ENCODE measurements at places on chromosomes 16 and 17. TPM values are rescaled to one million over a fixed set of nuclear protein-coding genes. Genes with fewer than 3 reads are reported as not detected.

The FBXL16 gene
- total RNA-seq, result 0.32 TPM

The G6PC1 gene
- total RNA-seq, result not detected

The TBC1D3 gene
- 0.30 TPM for total RNA-seq

- no peak for DNase-seq
Observed at GRCh38 chr16:51907680-51908079, 639.3 kb downstream of the TOX3 start.

- no peak for DNase-seq
Observed at GRCh38 chr17:81456798-81457197, 55.8 kb downstream of the ACTG1 start.

- DNase-seq, result no peak
Observed at GRCh38 chr17:44830359-44831288, 537 bp upstream of the GJC1 start.

DNA sequence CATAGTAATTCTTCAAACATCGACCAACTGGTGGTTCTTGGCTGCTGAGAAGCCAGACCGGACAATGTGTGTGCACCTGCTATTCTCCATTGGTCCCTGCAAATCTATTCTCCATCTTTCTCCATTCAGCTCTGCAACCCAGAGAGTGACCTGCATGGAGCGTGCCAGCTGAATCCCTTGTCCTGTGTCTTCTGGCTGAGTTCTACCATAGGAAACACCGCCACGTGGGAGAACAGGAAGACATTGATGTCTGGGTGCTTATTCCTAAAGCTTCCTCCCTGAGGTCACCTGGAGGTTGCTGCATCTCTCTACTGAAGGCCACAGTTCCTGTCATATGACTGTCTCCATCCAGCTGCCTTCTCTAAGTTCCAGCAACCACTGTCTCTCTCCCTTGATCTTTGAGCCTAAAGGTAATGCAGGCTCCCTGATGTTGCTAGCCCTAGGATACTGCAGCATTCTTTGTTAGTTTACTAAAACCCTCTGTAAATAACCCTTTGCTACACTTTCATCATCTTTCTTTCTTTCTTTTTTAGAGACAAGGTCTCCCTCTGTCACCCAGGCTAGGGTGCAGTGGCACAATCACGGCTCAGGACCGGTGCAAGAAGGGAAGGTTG lies 10.6 kb upstream of the SMG1 start:
- DNase-seq, result no peak

DNA sequence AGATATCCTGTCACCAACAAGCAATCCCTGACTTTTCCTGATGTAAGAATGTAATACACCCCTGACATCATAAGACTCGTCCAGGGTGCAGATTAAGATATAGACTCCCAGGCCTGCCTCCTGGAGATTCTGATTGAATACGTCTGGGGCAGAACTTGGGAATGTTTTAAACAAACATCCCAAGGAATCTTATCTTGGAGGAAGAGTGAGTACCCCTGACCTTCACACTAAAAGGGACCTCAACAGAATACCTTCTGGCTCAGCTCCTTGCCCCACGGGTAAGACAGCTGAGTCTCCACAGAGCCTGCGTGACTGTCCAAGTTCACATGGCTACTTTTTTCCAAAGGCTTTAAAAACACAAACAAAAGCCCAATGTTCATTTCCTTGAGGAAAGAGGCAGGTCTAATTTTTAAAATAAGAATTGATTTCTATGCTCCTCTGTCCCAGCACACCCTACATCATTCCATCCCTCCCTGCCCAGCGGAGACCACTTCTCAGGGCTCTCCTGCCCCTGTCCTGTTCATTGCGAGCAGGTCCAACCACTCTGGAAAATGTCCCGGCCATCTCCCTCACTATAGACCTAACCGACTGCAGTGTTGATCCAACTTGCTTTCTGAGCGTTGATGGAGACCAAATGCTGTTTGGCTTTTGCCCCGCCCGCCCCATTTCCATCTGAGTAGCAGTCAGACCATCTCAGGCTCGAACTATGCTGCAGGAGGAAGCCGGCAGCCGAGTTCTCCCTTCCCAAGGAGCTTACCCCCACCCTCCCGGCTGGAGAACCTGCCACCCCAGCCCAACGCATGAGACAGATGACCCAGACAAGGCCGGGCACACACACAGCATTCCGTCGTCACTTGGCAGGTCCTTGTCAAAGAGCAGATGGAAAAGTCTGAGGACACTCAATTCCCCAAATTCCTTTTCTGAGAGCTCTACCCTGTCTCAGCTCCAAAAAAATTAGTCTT lies 44.1 kb upstream of the MYH10 start:
- DNase-seq, result no peak

DNA sequence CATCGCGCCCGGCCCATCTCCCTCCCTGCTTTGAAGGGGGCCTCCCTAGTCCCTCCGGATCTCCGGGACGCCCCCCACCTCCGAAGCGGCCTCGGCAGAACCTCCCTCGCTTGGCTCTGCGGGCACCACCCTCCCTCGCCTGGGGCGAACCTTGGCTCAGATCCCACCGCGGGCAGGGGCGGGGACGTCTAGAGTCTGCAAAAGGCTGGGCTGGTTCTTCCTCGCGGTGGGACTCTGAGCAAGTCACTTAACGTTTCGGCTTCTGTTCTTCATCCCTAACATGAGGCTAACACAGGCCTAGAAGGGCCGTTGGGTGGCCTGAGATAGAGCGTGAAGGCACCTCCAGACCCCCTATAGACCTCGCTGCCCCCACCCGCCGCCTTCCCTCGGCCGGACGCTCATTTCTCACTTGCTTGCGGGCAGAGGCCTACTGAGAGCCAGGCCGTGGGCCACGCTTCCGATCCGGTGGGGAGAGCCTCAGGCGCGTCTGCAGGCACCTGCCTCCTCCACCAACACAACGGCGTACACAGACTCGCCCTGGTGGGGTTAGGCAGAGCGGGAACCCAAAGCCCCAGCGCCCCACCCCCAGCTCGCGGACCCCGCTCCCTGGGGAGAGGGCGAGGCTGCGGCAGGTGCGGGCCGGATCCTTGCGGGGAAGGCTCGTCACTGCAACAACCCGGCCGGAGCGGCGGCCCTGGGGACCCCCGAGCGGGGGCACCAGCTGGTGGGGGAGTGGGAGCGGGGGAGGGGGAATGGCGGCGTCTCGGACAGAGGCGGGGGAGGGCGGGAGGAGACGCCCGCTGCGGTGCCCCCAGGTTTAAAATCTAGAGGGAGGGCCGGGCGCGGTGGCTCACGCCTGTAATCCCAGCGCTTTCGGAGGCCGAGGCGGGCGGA lies 5.4 kb downstream of the MYO1C start:
- peak; percentile 91 for DNase-seq

GRCh38 chr16:57141822-57142631 lies 43.8 kb downstream of the PSME3IP1 start:
- no peak for DNase-seq

GRCh38 chr17:57991537-57991936 lies 3.5 kb upstream of the VEZF1 start:
- DNase-seq, result no peak

DNA sequence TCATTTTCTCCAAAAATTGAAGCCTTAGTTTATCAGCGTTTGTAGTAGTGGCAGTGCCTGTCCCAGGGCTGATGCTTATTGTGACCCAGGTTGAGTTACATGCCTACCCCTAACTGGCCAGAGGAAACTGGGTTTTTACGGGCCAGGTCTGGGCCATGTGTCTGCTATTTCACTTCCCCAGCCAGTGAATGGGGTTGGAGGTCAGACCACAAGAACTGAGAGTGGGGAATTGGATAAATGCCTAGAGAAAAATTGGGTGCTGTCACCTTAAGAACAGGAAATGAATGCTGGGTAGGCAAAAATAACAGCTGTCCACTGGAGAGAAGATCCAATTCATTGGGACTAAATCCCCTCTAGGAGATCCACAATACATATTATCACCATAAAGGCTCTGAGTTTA lies 5.2 kb downstream of the ADPRM start:
- no peak for DNase-seq

DNA sequence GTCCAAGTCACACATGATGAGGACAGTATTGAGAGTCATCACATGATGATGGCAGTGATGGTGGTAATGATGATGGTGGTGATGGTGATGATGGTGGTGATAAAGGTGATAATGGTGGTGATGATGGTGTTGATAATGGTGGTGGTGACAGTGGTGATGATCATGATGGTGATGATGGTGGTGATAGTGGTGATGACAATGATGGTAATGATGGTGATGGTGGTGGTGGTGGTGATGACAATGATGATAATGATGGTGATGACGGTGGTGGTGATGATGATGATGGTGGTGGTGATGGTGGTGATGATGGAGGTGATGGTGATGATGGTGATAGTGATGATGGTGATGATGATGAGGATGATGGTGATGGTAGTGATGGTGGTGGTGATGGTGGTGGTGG lies 190.2 kb upstream of the ZNF469 start:
- DNase-seq, result no peak

- DNase-seq, result no peak
Observed at GRCh38 chr16:77850636-77851333, 62.4 kb downstream of the VAT1L start.

- no peak for DNase-seq
Observed at GRCh38 chr17:28227316-28228108, 91.5 kb upstream of the TMEM97 start.

DNA sequence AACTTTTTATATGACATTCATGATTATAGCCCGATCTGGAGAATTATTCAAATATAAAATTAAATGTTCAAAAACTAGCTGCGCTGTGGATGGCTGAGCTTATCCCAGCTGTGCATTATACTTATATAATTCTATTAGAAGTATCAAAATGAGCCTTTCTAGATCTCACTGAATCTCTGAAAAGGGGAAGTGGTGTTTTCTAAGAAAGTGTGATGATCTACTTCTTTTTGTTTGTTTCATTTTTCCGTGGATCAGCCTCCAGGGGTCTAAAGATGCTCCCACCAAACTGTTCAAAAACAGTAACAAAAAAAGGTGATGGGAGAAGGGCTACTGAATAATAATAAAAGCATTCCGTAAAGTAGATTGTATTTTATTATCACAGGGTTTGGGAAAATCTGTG lies 411.3 kb upstream of the PSMD7 start:
- DNase-seq, result no peak

DNA sequence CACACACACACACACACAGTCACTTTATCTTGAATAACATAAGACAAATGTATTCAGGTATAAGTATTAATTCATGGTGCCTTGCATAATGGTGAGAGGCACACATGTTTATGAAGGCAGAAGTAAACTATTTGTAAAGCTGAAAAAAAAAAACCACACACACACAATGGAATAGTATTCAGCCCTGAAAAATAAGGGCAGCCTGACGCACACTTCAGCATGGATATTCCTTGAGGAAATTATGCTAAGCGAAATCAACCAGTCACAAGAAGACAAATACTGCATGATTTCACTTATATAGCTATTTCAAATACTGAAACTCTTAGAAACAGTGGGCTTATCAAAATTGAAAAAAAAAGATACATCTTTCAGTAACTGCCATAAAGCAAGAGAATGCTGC lies 200.2 kb upstream of the RBFOX1 start:
- no peak for DNase-seq

- peak; percentile 89 for DNase-seq
Observed at GRCh38 chr17:74430706-74431567, 951 bp upstream of the GPRC5C start.

Data from osteocyte (in vitro differentiated cells).